ENCODE measurements at places on chromosomes 6 and 20.
A peak's percentile ranks its signal among the peaks of the same experiment; 100 is the strongest.

GRCh38 chr20:44615876-44616603 is 33.7 kb downstream of the PKIG start:
- no peak for DNase-seq

DNA sequence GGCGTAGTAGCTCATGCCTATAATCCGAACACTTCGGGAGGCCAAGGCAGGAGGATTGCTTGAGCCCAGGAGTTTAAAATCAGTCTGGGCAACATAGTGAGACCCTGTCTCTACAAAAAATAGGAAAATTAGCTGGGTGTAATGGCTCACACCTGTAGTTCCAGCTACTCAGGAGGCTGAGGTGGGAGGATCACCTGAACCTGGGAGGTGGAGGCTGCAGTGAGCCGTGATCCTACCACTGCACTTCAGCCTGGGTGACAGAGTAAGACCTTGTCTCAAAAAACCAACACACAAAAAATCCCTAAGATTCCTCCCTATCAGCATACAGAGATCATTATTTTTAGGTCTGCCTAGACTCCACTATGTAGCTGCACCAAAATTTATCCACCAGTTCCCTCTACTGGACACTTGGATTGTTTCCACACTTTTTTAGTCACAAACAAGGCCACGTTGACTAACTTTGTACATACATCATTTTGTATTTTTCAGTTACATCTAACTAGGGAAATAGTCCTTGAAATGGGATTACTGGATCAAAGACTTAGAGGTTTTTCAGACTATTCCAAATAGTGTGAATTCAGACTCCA is 3.6 kb upstream of the PHF1 start:
- DNase-seq: no peak

- DNase-seq: no peak
These were observed 136.1 kb downstream of the PDSS2 start for GRCh38 chr6:107323133-107323785.

GRCh38 chr6:6736791-6737654 is 148.5 kb downstream of the LY86 start:
- peak; percentile 45 for DNase-seq

GRCh38 chr6:52664991-52665686 is 5.8 kb upstream of the TMEM14A start:
- DNase-seq: no peak
